ENCODE measurements at places on chromosomes 6 and 20.

DNA sequence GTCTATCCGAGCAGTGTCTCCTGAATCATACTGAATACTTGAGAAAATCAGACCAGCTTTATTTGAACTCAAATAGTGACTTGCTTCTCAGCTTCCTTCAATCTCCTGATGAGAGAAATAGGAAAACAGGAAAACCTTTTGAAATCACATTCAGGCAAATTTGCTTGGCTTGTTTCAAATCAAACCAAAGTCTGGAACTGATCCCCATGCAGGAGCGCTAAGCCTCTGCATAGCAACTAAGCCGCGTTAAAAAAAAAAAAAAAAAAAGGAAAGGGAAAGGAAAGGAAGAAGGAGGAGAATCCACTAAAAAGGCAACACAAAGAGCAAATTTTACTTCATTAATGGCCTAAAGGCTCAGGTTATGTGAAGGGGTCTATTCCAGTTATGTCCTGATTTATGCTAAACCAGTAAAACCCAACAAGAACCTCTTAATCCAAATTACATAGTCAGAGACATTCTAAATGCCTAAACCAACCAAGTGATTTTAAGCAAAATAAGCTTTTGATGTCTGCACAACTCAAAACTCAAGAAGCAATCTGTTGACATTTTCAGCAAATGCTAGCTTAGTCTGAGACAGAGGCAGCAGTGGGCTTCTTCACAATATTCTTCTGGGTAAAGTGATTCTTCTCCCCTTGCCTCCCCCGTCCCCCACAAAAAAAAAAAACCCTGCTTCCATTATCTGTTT is 112.5 kb downstream of the SOBP start:
- DNase-seq: no peak

- DNase-seq: no peak
Observed at GRCh38 chr6:132190097-132190814, 211.0 kb downstream of the MOXD1 start.

GRCh38 chr6:57224769-57225515 is 2.8 kb upstream of the RAB23 start:
- DNase-seq: no peak

DNA sequence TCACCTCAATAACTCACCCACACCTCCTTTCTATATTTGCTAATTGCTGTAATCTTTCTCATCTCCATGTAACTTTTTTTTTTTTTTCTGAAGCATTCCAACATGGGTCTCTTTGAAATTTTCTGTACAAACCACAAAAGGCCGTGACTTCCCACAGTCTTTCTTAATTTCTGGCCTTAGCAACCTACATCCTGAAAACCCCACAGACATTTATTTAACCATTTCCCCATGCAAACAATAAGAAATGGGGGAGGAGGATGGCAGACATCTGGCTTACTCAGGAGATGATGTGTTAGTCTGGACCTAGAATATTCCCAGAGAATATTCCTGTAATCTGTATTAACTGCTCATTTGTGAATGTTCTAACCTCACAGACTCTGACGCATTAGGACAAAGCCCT is 57.6 kb downstream of the MEP1A start:
- DNase-seq: peak; percentile 46

DNA sequence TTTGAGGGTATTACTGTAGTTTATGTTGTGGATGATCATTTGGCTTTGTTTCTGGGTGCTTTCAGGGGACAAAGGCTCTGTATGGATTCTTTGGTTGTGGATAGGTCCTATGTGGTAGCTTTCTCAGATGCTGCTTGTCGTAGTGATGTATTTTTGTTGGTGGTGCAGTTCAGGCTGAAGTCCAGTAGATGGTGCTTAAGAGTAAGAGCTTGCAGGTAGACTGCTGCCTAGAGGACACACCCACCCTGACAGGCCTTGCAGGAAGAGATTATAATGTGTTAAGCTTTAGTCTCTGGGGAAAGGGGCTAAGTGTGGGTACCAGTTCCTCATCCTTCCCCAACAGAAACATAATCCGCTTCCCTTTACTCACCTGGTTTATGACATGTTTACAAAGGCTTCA is 62.6 kb upstream of the ADGRB3 start:
- DNase-seq: peak; percentile 83

GRCh38 chr6:150123645-150124044 is 19.2 kb upstream of the PPP1R14C start:
- no peak for DNase-seq

- DNase-seq: peak; percentile 63
Observed at GRCh38 chr6:166957087-166957804, 896 bp upstream of the RNASET2 start.

- no peak for DNase-seq
Observed at GRCh38 chr20:45019027-45019761, 52.9 kb downstream of the STK4 start.

Data from AML-193 (cell line).